ENCODE measurements at places on chromosomes 2 and 18.

- no peak for DNase-seq
These were observed 180.1 kb downstream of the CDH2 start for GRCh38 chr18:27996801-27997272.

DNA sequence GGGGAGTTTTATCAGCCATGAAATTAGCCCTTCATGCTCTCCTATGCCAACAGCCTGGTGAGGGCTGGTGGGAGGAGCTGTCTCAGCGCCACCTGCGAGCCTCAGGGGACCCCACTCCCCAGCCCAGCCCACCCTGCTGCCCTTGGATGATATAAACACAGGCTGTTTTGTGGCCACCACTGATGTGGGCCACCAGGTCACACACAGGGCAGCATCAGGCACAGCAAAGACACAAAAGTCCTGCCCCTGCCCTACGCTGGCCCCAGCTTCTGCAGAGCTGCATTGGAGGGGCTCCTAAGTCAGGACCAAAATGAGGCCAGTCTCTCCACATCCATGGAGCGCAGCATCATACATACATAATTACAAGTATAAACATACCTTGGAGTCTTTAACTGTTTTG, 110.6 kb upstream of the TEX51 start:
- DNase-seq = no peak

DNA sequence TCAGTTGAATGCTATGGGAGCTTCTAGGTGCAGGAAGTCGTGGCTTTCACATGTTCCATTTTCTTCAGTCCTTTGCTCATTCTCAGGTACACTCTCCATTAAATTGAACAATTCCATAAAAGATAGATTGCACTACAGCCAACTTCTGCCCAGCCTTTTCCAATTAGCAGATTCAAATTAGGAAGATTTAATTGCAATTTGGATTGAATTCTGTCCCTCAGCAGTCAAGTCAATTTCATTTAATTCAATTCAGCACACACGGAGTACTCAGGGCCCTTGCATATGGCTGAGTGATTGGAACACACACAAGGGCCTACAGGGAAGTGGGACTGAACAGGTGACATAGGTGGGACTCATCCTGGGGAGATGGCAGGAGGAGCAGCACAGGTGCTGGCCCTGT, 220.4 kb downstream of the LOXHD1 start:
- DNase-seq = no peak

- no peak for DNase-seq
These were observed 18.3 kb upstream of the FAM98A start for GRCh38 chr2:33617401-33617800.

DNA sequence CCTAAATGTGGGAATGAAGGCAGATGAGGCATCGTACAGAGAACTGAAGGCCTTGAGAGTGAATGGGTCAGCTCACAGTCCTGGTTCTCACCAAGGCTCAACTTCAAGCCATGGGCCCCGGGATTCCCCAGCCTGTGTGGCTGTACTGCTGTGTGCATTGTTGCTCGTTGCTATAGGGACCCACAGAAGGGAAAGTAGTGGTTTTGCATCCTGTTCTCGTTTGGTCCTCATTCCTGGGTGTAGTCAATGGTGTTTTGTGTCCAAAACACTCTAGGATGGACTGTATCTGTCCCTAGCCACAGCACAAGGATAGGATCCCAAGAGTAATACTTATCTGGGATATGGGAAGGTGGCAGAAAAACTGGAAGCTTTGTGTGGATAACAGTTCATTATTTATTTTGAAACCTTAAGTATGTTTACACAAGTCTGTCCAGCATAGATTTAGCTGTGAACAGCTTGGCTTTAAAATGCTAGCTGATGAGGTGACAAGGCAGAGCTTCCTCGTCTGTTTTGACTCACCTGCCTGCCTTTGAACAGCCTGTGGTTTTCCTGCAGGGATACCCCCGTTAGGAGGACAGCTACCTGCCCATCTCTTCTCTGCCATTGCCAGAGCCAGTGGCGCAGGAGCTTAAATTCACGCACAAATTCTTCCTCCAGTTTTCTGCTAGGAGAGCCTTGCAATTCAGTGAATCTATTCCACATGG, 85.0 kb downstream of the WDSUB1 start:
- DNase-seq = no peak

GRCh38 chr18:44817831-44818473, 137.3 kb downstream of the SETBP1 start:
- no peak for DNase-seq

GRCh38 chr18:78972930-78973331, 6.7 kb upstream of the SALL3 start:
- no peak for DNase-seq

- DNase-seq = no peak
These were observed 42.9 kb upstream of the TUBA3E start for GRCh38 chr2:130241041-130241707.

GRCh38 chr18:48228301-48228715, 180.9 kb downstream of the ZBTB7C start:
- DNase-seq = no peak

DNA sequence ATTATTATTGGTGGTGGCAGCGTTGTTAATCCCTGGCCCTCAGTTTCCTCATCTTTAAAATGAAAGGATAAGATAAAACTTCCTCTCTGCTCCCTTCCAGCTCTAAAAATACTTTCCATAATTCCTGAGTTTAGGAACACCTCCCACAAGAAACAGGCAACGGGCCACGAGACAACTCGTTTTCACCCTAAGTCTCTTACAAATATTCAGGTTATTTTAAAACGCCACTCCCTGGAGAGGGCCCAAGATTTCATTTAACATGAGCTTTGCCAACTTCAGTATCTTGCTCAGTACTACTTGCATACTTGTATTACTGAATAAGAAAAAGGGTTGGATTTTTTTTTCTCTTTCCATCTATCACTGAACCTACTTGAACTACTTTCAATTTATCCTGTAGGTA, 611.1 kb upstream of the FANCL start:
- DNase-seq = no peak
